Muscle of arm (tissue), 14 donors: ENCODE measurements at places on chromosomes 3 and 15. TPM values are rescaled to one million over a fixed set of nuclear protein-coding genes. Genes with fewer than 3 reads are reported as not detected.

DNA sequence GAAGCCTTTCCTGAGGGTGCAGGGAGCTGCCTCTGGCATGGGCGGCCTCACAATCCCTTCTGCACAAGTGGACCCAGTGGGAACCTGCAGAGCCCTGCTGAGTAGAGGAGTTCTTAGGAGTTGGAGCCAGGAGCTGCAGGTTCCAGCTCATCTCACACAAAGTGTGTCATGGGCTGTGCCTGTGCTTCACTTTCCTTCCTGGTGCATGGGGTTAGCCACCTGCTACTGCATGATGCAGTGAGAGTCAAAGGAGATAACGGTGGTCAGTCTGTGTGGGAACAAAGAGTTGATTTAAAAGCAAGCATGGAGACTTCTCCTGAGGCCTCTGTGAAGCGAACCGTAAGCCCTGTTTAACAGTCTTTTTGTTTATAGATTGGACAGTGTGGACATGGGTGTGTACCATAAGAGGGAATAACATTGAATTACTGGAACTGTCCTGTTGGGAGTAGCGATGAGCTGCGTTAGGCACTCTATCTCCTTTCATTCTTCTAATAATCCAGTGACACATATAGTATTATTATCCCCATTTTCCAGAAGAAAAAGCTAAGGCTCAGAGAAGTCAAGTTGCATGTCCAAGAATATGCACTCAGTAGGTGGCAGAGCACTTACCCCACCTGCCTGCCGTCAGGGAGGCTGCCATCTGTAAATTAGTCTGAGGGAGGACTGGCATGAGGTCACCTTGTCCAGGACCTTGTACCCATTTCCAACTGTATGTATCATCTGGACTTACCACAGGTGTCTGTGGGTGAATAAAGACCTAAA is 68.7 kb upstream of the PRR23C start:
- no peak for DNase-seq

GRCh38 chr3:22609139-22609538 is 594.0 kb upstream of the UBE2E2 start:
- DNase-seq = no peak

ACAA1 gene
- 28.8 TPM for polyA plus RNA-seq

TGM5 gene
- 0.15 TPM for polyA plus RNA-seq

GRCh38 chr3:42654331-42655201 is 1.1 kb downstream of the ZBTB47 start:
- no peak for DNase-seq
